AG09309 (cell line): ENCODE measurements at places on chromosomes 6 and 20.

DNA sequence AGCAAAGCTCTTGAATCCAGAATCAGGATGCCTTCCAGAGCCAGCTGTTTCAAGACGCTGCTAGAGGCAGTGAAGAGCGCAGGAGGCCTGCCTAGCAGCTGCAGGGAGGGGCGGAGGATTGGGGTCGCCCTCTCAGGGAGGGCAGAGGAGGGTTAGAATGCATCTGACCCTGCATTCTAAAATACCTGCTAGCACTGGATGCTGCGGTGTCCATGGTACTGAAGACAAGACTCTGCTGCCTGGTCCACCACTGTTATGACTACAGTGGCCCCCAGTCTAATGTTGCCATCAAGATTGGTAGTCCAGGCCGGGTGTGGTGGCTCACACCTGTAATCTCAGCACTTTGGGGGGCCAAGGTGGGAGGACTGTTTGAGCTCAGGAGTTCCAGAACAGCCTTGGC lies 193.7 kb upstream of the PROKR2 start:
- no peak for DNase-seq

DNA sequence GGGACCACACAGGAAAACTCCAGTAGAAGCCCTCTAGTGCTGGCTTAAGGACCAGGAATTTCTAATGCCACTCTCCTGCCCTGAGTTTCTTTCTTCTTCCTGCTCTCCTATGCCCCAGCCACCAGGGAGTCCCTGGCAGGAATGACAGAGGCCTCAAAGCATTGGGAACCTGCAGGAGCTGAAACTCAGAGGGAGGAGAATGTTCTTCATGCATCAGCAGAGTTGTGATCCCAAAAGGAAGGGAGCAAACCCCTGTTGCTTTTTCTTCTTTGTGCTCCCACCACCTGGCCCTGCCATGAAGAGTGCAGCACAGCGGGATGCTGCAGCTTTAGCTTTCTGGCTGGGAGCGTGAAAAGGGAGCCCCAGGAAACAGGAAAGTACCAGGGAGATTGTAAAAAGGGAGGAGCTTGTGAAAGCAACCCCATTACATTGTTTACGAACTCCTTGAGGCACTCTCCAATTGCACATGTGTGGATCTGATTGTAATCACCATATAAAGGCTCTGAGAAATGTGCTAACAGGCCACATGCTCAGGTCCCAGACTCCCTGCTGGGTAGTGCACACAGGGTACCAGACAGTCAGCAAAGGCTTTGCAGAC lies 34.7 kb upstream of the FKBP1A start:
- DNase-seq = no peak

GRCh38 chr6:137868721-137869548 lies 1.9 kb downstream of the TNFAIP3 start:
- no peak for DNase-seq

GRCh38 chr6:14025160-14025559 lies 92.4 kb upstream of the CD83 start:
- DNase-seq = no peak

DNA sequence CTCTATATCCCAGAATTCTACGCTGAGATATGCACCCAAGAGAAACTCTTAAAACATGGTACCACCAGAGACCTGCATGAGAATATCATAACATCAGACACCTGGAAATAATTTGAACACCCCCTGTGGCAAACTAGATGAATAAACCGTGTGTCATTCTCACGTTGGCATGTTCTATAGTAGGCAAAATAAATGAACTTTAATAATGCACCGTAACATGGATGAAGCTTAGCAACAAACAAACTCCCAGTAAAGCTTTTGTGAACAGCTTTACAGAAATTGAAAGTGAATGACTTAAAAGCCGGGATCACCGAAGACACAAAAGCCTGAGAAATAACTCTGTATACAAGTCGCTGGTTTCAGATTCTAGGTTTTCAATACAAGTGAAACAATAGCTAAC lies 1166.8 kb upstream of the CITED2 start:
- DNase-seq = no peak

DNA sequence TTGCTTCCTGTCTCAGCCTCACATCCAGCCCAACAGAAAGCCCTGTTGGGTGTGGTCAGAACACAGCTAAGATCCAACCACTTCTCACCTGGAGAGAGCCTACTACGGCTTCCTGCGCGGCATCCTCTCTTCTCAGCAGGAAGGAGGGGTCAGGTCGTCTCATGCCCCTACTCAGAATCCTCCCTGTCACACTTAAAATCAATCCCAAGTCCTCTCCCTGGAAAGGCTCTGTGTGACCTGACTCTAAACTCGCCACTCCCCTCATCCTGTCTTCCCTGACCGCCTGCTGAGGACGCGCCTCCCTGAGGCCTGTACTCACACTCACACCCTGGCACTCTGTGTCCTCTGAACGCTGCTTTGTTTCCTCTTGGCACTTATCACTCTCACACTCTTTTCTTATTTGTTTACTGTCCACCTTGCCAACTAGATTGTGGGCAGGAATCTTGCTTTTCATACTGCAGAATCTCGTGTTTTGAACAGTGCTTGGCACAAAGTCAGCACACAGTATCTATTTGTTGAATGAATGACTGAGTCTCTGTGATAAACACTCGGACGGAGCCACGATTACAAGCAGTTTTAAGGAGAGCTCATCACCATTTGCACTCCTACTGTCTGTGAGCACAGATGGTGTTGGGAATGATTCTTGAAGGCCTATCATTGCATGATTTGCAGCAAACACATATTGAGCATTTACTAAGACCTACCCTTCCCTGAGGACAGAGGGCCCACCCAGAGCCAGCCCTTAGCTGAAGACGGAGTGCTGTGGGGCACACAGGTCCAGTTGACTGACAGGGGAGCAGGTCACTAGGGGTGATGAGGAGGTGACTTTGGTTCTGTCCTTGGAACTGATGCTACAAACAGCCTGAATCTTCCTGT lies 18.7 kb downstream of the RAB5IF start:
- no peak for DNase-seq

DNA sequence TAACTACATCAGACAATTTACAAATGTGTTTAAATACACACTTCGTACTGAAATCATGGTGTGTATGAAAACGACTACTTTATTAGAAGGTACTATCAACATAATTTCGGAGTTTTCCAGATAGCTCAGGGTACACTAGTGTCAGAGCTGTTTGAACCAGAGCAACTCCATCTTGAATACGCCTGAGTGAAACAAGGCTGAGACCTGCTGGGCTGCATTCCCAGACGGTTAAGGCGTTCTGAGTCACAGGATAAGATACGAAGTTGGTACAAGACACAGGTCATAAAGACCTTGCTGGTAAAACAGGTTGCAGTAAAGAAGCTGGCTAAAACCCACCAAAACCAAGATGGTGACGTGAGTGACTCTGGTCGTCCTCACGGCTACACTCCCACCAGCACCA lies 167.6 kb downstream of the THBS2 start:
- DNase-seq = no peak

DNA sequence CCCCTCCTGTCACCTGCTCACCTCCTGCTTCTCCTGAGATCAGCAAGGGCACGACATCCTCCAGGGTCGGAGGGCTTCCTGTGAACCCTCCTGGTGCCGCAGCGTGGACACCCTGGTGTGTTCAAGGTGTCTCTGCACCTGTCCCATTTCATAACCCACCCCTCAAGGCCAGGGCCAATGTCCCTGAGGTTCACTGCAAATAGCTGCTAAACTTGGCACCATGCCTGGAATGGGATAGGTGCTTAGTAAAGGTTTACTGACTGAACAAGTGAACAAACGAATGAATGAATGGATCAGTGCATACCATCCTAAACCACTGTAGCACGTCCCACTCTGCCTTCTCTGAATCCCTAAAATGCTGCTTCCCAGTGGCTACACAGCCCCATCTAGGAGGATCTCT lies 35.0 kb downstream of the SIRPA start:
- DNase-seq = no peak

GRCh38 chr20:61719691-61720347 lies 345.9 kb downstream of the TAF4 start:
- no peak for DNase-seq
